NCI-H1694 (cell line): ENCODE measurements at places on chromosomes 16 and 17.

DNA sequence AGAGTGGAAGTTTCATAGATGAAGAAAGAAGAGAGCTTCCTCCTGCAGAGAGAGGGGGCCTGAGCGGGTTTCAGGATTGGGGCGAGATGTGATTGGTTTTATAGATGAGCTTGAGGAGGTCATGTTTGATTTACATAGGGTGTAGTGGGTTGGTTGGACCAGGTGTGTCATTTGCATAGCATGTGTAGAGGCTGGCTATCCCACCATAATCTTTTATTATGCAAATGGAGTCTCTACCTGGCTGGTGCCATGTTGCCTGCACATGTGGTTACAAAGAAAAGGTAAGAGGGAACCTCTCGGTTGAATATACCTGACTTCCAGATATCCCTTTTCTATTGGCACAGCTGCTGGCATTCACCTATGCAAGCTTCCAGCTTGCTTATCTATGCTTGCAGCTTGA lies 228.1 kb downstream of the BCAS3 start:
- no peak for DNase-seq

- DNase-seq: no peak
These were observed 4.5 kb upstream of the CCDC57 start for GRCh38 chr17:82217120-82217529.

- DNase-seq: no peak
These were observed 16.2 kb upstream of the STAT3 start for GRCh38 chr17:42404326-42405055.

DNA sequence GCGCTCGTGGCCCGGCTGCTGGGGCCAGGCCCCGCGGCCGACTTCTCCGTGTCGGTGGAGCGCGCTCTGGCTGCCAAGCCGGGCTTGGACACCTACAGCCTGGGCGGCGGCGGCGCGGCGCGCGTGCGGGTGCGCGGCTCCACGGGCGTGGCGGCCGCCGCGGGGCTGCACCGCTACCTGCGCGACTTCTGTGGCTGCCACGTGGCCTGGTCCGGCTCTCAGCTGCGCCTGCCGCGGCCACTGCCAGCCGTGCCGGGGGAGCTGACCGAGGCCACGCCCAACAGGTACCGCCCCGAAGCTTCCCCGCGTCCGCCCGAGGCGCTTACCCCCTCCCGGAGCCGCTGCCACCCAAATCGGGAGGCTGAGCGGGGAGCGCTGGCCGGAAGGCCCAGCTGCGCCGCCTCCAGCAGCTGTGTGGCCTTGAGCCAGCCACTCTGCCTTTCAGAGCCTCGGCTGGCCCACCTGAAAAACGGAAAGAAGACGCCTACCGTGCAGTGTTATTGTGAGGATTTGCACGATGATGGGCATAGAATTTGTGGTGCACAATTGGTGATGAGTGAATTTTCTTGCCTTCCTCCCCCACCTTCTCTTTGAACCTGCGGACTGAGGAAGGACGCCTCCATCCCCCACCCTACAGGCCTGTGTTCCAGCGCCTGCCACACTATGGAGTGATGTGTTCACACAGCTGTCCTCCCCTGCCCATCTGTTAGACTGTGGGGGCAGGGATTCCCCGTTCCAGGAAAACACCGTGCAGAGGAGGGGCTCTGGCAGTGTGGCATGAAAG lies 523 bp downstream of the NAGLU start:
- peak; percentile 85 for DNase-seq

- DNase-seq: no peak
These were observed 12.5 kb downstream of the DRC3 start for GRCh38 chr17:17985153-17985552.

GRCh38 chr17:62739645-62740388 lies 68.3 kb downstream of the MARCHF10 start:
- DNase-seq: no peak

GRCh38 chr16:9476744-9477143 lies 385.3 kb downstream of the HAPSTR1 start:
- DNase-seq: no peak

DNA sequence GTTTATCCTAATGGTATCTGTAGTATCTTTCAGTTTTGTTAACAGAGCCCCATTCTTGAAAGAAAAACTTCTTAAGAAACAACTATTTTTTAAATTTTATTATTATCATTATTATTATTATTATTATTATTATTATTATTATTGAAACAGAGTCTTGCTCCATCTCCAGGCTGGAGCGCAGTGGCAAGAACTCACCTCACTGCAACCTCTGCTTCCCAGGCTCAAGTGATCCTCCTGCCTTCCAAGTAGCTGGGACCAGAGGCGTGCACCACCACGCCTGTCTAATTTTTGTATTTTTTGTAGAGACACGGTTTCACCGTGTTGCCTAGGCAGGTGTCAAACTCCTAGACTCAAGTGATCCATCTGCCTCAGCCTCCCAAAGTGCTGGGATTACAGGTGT lies 23.4 kb downstream of the SUPT6H start:
- DNase-seq: no peak

DNA sequence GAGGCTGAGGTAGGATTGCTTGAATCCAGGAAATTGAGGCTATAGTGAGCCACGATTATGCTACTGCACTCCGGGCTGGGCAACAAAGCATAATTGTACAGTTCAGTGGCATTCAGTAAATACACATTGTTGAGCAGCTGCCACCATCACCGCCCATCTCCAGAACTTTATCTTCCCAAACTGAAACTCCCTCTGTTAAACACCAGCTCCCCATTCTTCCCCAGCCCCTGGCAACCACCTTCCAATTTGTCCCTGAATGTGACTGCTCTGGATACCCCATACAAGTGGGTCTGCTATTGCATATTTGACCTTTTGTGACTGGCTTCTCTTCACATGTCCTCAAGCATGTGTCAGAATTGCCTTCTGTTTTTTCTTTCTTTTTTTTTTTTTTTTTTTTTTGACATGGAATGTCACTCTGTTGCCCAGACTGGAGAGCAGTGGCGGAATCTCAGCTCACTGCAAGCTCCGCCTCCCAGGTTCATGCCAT lies 2.9 kb downstream of the RPL38 start:
- DNase-seq: no peak

- DNase-seq: no peak
These were observed 1.3 kb upstream of the SLC6A4 start for GRCh38 chr17:30236766-30237165.

DNA sequence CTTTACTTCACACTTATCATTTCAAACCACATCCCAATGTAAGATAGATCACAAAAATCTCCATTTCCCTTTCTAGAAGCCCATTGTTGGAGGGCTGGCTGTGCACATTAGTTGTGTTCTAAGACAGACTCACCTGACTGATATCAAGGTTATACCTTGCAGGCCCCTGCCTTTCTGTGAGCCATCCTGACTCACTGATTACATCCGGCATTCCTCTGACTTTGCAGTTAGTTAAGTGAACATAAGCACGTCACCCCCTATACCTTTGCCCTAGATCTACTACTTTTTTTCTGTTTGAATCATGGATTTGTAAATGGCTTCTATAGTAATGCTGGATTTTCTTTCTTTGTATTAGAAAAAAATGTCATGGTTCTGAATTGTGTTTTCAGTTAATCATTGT lies 78.3 kb downstream of the TANGO6 start:
- no peak for DNase-seq

DNA sequence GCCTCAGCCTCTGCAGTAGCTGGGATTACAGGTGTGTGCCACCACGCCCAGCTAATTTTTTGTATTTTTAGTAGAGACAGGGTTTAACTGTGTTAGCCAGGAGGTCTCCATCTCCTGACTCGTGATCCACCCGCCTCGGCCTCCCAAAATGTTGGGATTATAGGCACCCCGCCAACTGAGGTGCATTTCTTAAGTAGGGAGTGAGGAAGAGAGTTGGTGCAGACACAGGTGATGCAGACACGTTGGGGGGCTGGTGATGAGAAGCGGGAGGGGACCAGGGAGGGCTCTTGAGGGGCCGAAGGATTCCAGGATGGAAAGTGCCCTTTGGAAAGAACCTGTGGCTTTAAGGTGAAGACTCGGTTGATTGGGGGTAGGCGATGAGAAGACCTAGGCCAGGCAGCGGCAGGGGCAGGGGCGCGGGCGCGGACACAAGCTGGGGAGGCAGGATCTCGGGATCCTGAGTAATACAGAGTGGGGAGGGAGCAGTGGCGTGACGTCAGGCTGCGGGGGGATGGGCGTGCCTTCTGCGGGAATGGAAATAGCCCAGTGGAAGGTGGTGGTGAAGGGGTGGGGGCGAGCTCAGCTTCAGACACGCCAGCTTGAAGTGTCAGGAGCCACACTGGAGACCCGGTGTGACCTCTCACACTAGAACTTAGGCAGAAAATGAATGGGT lies 2.5 kb upstream of the ATP6V0C start:
- no peak for DNase-seq

DNA sequence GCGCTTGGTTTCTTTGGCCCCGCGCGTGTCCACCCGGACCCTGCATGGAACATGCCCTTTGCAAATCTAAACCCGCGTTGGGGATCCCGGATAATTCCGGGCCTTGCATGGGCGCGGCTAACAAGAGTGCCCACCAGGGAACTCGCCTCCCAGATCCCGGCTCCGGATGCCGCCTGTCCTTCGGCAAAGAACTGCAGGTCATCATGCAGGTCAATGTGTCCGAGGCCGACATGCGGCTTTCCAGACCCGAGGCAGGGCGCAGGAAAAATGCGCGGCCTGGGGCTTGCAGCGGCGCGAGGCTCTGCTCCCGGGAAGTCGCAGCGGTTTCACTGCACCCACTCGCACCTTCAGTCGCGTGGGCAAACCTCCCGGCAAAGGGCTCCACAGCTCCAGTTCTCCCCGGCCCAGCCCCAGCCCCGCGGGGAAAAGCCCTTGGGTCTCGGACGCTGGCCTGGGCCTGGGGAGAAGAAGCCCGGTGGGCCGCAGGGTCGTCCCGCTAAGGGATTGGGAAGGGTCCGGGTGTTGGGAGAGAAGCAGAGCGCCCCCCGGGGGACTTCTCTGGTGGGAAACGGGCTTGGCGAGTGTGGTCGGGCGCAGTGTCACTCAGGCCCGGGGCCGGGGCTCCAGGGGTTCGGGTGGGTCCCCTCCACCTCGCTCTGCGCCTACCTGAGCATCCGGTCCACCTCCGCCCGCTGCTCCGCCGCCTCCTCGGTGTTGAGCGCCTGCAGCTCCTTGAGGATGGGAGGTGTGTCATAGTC lies 805 bp downstream of the HNF1B start:
- no peak for DNase-seq

- no peak for DNase-seq
These were observed 48.5 kb upstream of the HS3ST3A1 start for GRCh38 chr17:13650096-13650675.

DNA sequence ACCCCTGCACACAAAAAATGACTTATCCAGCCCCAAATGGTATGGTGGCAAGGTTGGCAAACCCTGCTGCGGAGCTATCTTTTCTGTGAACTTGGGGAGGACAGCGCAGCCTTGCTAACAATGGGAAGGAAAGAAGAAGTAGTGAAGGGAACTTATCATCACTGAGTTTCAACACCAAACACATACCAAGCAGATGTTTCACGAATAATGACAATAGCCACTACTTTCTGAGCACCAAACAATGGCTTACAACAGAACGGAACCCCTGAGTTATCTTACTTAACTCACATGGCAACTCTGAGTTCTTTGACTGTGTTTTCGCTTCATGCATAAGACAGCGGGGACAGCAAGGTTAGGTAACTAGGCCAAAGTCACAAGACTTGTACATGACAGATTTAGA lies 148.9 kb downstream of the XYLT1 start:
- no peak for DNase-seq

GRCh38 chr16:71672125-71672524 lies 46.1 kb downstream of the MARVELD3 start:
- DNase-seq: no peak

GRCh38 chr16:23922406-23922805 lies 86.6 kb downstream of the PRKCB start:
- no peak for DNase-seq

- no peak for DNase-seq
These were observed at the start of gene ZBTB4 for GRCh38 chr17:7479213-7480088. TSS of gene ZBTB4 (minus strand) at chr17:7479631. CDS start at chr17:7466801, 12,830 bp downstream.

DNA sequence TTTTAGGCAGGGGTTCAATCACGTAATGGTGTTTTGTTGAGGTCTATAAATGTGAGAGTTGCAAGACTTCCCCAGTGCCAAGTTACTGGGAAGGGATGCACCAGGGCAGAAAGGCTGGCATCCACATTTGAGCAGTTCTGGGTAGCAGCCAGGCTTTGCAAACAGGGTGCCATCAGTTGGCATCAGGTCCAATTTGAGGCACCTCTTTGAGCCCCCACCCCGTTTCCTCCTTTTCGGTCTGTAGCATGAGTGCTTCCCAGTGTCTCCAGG lies 142.6 kb upstream of the CACNG5 start:
- no peak for DNase-seq

- no peak for DNase-seq
These were observed 95.9 kb downstream of the HIC1 start for GRCh38 chr17:2150806-2151205.

GRCh38 chr17:66021757-66022156 lies 170.2 kb downstream of the CEP112 start:
- DNase-seq: no peak

- DNase-seq: no peak
These were observed 113.0 kb downstream of the GOSR1 start for GRCh38 chr17:30590081-30590733.

GRCh38 chr17:8128125-8128784 lies 4.3 kb upstream of the HES7 start:
- no peak for DNase-seq

GRCh38 chr16:19753815-19754643 lies 36.0 kb downstream of the IQCK start:
- no peak for DNase-seq

DNA sequence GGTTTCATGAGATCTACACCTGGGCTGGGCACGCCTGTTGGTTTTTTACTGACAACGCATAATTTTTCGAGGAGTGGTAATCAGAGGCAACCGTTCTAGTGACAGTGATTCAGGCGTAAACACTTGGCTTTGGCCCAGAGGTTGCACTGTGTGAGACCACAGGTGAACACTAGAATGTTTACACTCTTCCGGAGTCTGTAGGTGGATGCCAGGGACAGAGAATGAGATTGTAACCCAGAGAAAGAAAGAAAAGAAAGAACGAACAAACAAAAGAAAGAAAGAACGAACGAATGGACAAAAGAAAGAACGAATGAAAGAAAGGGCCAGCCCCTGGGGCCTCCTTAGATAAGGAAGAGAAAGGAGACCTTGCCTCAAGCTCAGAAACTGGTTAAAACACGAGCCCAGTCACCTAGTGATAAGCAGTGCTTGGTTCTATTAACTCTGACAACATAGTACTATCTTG lies 113.2 kb downstream of the PRKCB start:
- DNase-seq: no peak

DNA sequence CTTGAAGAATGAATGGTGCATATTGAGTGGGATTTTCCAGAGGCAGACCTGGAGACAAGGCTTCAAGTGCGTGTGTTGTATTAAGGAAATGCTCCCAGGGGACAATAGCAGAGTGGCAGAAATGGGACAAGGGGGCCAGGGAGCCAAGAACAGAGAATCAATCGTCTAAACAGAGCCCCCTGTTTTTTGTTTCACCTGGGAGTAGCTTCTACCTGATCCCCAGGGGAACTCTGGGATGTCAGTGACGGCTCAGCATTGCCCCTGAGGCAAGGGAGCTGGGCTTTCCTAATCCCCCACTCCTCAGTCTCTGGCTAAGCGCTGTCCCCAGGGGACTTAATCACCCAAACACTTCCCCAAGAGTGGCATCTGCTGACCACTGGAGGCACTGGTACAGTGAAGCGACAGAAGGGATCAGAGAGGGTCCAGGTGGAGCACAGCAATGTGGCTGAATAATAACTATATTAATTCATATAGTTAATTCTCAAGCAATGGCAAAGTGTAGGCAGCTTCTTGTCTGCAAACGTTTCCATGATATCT lies 35.7 kb upstream of the C16orf78 start:
- DNase-seq: no peak
